ENCODE measurements at places on chromosomes 16 and 17. TPM values are rescaled to one million over a fixed set of nuclear protein-coding genes. Genes with fewer than 3 reads are reported as not detected.

The KLHL10 gene
- 0.19 TPM for total RNA-seq

The AOC3 gene
- total RNA-seq, result 2.1 TPM

The C17orf50 gene
- total RNA-seq, result not detected

The RNF222 gene
- total RNA-seq, result not detected

The PRSS36 gene
- total RNA-seq, result 1.3 TPM

The PRSS22 gene
- 4.4 TPM for total RNA-seq

The KRT27 gene
- not detected for total RNA-seq

DNA sequence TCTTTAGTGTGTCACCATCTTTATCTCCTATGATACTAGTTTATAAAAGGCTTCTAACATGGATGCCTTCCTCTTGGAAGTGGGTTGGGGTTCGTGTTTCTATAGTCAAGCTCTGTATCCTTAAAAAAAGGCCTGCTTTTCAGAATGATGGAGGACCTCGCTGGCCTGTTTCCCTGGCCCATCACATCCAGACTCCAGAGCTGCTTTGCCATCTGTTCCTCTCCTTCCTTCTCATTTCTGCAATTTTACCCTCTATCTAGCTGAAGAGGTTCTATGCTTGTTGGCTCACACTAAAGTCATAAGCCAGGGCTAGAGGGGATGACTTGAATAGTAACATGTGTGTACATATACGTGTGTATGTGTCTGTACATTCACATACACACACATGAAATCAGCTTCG is 450.8 kb upstream of the HSBP1 start:
- H3K27ac ChIP-seq, result no peak overlapping the region
- no peak overlapping the region for H3K4me3 ChIP-seq
- no peaks in the 10 kb centered on the region for H3K4me1 ChIP-seq
- DNase-seq, result no peak
- no peaks in the 10 kb centered on the region for H3K36me3 ChIP-seq

- no peaks in the 10 kb centered on the region for H3K36me3 ChIP-seq
- no peak overlapping the region for H3K4me3 ChIP-seq
- no peaks in the 10 kb centered on the region for H3K27me3 ChIP-seq
- no peak overlapping the region for H3K27ac ChIP-seq
Observed at GRCh38 chr17:32658470-32659418, 172.0 kb downstream of the CDK5R1 start.

DNA sequence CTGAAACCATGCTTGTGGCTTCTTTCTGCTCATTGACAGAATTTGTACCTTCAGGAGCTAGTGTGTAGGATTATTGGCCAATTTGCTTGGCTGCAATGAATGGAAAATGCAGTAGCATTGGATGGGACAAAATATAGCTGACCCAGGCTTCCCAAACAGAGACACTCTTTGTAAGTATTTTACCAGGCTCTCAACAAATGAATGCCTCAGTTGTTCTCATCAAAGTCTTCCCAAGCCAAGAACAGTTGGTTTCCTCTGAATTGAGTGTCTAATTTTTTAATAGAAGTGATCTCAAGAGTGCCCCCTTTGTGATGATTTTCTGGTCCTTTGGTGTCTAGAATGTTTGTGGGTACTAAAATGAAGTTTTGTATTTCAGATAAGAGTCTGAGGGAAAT is 140.9 kb downstream of the SHISA9 start:
- H3K4me3 ChIP-seq, result no peak overlapping the region
- H3K27me3 ChIP-seq, result no peaks in the 10 kb centered on the region
- H3K27ac ChIP-seq, result no peak overlapping the region

DNA sequence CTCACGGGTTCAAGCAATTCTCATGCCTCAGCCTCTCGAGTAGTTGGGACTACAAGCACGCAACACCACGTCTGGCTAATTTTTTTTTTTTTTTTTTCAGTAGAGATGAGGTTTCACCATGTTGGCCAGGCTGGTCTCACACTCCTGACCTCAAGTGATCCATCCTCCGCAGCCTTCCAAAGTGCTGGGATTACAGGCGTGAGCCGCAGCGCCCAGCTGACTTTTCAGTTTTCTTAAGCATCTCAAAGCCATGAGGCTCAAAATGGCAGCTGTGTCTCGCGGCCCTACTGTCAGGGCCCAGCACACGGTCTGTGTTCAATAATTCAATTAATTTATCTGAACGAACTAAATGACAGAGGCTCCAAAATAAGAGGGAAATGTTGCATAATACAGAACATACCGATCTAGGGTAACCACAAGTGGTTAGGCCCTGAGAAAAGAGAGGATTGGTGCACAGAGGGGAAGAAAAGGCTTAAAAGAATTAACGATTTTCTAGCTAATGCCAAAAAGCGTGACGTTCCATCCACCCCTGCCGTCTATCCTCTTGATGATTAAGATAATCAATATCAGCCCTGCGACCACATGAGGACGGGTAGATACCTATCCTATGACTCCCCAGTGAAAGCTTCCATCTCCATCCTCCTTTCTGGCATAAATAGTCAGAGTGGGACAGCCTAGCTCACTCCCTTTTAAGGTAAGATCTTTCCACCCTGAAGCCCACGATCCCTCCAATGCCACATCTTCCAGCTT is 136.9 kb downstream of the SLC39A11 start:
- H3K4me3 ChIP-seq, result no peak overlapping the region
- H3K27me3 ChIP-seq, result no peaks in the 10 kb centered on the region
- no peak for DNase-seq
- no peaks in the 10 kb centered on the region for H3K36me3 ChIP-seq
- H3K4me1 ChIP-seq, result peaks cover 4% of the 10 kb centered on the region

DNA sequence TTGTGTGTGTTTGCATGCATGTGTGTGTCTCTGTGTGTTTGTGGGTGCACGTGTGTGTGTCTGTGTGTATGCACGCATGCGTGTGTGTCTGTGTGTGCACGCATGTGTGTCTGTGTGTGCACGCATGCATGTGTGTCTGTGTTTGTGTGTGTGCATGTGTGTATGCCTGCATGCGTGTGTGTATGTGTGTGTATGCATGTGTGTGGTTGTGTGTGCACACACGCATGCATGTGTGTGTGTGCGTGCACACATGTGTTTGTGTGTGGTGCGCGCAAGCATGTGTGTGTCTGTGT is 239.9 kb upstream of the TNRC6C start:
- no peaks in the 10 kb centered on the region for H3K36me3 ChIP-seq
- H3K27me3 ChIP-seq, result no peaks in the 10 kb centered on the region
- no peak overlapping the region for H3K4me3 ChIP-seq
- no peak overlapping the region for H3K27ac ChIP-seq
- no peaks in the 10 kb centered on the region for H3K4me1 ChIP-seq
- no peak for DNase-seq

DNA sequence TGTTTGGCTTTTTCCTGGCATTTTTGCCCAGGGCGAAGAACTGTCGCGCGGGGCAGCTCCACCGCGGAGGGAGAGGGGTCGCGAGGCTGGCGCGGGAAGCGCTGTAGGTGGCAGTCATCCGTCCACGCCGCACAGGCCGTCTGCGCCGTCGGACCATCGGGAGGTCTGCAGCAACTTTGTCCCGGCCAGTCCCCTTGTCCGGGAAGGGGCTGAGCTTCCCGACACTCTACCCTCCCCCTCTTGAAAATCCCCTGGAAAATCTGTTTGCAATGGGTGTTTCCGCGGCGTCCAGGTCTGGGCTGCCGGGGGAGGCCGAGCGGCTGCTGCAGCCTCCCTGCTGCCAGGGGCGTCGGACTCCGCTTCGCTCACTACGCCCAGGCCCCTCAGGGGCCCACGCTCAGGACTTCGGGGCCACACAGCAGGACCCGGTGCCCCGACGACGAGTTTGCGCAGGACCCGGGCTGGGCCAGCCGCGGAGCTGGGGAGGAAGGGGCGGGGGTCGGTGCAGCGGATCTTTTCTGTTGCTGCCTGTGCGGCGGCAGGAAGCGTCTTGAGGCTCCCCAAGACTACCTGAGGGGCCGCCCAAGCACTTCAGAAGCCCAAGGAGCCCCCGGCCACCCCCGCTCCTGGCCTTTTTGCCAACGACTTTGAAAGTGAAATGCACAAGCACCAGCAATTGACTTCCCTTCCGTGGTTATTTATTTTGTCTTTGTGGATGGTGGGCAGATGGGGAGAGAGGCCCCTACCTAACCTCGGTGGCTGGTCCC is 2.3 kb upstream of the CBX4 start:
- peaks cover 16% of the 10 kb centered on the region for H3K36me3 ChIP-seq
- peak; percentile 71 for DNase-seq
- peak overlapping the region; percentile 57 for H3K4me3 ChIP-seq
- H3K4me1 ChIP-seq, result peaks cover 24% of the 10 kb centered on the region

- no peaks in the 10 kb centered on the region for H3K36me3 ChIP-seq
- peak overlapping the region; percentile 14 for H3K27ac ChIP-seq
- H3K4me3 ChIP-seq, result peak overlapping the region; percentile 50
- peaks cover 24% of the 10 kb centered on the region for H3K4me1 ChIP-seq
Observed at GRCh38 chr17:73360961-73361761, 49.4 kb upstream of the CDC42EP4 start.

DNA sequence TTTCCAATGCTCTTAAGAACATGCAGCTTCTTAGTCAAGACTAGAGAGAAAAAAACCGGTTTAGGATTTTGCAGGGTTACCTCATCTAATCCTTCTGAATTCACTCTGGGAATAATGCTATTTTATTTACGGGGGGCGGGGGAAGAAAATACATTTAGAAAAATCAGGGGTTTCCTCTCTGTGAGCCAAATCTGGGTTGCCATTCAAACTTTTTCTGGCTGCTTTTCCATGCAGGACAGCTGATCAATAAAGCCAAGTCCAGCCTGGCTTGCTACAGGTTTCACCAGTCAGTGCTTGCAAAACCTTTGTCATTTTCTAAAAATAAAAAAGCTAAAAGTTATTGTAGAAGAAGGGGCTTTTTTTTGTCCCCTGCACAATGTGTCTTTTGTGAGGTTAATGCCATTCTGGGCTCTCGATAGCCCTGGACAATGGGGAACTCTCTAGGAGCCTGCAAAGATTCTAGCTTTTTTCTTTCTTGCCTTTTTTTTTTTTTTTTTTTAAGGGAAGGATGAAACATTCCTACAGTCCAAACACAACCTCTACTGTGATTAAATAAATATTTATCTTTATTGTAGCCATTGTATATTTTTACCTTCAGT is 13.1 kb upstream of the ZFHX3 start:
- DNase-seq, result no peak
- H3K27ac ChIP-seq, result no peak overlapping the region
- no peak overlapping the region for H3K4me3 ChIP-seq
- H3K36me3 ChIP-seq, result no peaks in the 10 kb centered on the region
- H3K27me3 ChIP-seq, result peaks cover 60% of the 10 kb centered on the region
- peaks cover 22% of the 10 kb centered on the region for H3K4me1 ChIP-seq

DNA sequence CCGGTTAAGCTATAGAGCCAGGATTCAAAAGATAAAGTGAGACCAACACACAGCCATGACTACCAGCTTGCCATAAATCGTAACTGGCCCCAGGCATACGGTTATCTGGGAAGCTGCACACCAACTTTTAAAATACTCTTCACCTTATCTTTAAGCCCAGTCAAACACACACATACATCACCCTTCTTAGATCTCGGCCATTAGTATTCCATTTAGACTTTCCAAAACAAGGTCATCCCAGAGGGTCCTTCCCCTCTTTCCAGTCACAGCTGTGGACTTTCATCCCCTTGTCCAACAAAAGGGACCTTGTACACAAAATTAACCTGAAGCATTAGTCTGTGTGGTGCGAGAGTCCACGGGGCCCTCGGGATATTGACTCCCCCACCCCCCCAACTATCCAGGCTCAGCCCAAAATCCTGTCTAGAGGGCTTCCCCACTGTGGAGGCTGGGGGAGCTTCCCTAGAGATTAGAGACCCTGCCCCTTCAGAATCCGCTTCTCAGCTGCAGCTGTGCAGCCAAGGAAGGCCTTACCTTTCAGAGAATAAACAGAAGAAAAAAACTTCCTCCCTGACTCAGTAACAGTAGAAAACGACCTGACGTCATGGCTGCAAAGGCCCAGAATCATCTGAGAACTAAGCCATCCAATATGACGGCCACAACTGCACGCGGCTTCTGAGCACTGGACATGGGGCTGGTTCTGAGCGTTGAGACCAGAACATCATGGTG is 9.9 kb downstream of the ZFHX3 start:
- no peak for DNase-seq
- H3K4me3 ChIP-seq, result no peak overlapping the region
- no peak overlapping the region for H3K27ac ChIP-seq

DNA sequence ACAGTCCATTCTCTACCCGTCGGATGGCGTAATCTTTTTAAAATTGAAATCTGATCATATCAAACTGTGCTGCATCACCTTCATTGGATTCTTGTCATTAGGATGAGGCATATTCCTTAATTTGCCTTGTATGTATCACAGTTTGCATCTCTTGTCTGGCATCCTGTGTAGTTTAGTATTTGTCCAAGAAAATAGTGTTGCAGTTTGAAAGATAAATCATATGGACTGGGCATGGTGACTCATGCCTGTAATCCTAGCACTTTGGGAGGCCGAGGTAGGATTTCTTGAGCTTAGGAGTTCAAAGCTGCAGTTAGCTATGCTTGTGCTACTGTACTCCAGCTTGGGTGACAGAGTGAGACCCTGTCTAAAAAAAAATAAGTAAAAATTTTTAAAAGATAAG is 5.8 kb upstream of the RSL1D1 start:
- H3K27ac ChIP-seq, result no peak overlapping the region
- no peaks in the 10 kb centered on the region for H3K4me1 ChIP-seq
- no peaks in the 10 kb centered on the region for H3K36me3 ChIP-seq
- no peak overlapping the region for H3K4me3 ChIP-seq
- no peaks in the 10 kb centered on the region for H3K27me3 ChIP-seq

DNA sequence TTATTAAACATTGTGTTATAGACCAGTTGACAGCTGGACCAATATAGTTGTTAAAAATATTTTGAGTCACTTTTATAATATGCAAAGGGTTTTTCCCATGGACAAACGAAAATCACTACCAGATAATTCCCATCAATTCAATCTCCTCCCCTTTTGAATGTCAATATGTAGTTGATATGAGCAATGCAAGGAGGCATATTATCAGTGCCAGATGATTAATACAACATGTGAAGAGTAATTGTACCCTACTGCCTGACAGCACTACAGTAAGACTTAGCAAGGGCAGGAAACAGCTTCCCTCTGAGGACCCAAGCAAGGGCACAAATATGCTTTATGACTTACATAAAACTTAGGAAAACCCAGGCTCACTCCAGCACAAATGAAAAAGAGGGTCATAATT is 17.3 kb downstream of the KANSL1 start:
- no peak overlapping the region for H3K27ac ChIP-seq
- peaks cover 12% of the 10 kb centered on the region for H3K4me1 ChIP-seq
- DNase-seq, result no peak

DNA sequence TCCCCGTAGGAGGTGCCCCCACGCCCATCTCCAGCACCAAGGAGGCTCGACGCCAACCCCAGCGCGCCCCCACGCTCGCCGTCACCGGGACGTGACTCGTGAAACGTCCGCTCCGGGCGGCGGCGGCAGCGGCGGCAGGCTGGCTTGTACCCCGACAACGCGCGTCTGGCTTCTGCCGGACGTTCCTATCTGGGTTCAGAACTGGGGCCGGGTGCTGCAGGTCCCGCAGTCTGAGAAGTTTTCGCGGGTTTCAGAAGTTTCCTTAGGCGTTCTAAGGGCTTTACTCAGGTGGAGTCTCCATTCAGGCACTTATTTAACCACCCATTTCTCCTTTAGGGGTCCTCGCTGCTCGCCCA is 672 bp upstream of the ALKBH5 start:
- peak overlapping the region; percentile 87 for H3K4me3 ChIP-seq
- H3K27me3 ChIP-seq, result no peaks in the 10 kb centered on the region
- peaks cover 15% of the 10 kb centered on the region for H3K36me3 ChIP-seq
- H3K27ac ChIP-seq, result peak overlapping the region; percentile 90
- no peak for DNase-seq

Measured in H1 (cell line).